ENCODE measurements at places on chromosomes 11 and 22.

DNA sequence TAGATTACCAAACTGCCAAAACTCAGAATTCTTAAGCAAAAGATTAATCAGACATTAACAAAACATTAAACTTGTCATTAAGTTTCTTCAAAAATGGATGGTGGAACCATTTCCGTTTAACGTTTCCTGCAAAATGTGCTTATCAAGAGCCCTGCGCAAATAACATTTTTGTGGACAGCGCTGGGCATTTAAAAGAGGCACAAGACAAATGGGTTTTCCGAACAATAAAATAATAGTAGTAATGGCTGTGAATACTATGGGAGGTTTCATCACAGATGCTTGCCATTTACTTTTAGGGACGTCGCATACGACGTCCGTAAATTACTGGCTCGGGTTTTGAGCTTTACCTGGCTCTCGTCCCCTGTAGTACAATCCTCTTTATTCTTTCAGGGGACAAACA lies 1.1 kb downstream of the NPAT start:
- DNase-seq, result no peak

DNA sequence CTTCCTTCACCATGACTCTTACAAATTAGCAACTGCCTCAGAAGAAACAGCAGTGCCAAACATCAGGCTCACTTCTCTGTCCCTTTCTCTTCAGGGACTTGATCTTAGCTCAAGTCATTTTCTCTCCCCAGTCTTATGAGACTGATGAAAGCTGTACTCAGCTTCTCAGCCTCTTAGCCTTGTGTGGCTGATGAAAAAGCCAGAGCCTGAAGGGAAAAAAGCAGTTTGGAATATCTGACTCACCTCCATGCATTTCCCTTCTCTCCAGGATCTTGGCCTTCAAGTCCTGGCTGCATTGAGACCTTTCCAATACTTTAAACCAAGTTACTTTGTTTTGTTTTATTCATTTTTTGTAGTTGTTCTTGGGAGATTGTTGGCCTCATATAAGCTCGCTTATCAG lies 195.9 kb downstream of the SPON1 start:
- no peak for DNase-seq

- DNase-seq, result no peak
Observed at GRCh38 chr11:103528596-103528995, 419.4 kb downstream of the DYNC2H1 start.

GRCh38 chr22:27630754-27631153 lies 170.8 kb downstream of the MN1 start:
- DNase-seq, result peak; percentile 30

- DNase-seq, result no peak
Observed at GRCh38 chr11:96309016-96309642, 33.9 kb downstream of the MAML2 start.
